ENCODE measurements at places on chromosomes 4 and X.

DNA sequence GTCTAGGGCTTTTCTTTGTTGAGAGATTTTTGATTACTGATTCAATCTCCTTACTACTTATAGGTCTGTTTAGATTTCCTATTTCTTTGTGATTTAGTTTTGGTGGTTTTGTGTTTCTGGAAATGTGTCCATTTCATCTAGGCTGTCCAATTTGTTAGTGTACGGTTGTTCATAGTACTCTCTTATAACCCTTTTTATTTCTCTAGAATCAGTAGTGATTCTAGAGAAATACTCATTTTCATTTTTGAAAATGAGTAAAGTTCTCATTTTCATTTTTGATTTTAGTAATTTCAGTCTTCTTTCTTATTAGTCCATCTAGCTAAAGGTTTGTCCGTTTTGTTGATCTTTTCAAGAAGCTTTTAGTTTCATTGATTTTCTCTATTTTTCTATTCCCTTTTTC lies 7.5 kb downstream of the IL13RA1 start:
- DNase-seq = no peak

DNA sequence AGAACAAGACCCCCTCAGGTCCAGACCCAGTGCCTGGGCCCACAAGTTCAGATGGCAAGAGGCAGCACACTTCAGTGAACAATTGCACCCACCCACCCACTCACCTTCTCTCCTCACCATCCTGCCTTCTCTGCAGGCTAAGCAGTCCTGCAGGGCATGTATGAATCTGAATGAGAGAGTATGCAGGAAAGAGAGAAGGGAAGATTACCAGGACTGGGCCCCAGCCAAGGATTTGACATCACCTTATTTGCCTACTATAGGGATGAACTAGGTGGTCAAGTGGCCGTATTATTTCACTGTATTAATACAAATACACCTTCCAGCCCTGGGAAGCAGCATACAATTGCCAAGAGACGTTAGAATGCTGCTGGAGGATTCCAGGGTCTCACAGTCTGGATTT lies 2.1 kb upstream of the ZNF141 start:
- no peak for DNase-seq

GRCh38 chr4:26141911-26142638 lies 178.7 kb upstream of the RBPJ start:
- peak; percentile 53 for DNase-seq

DNA sequence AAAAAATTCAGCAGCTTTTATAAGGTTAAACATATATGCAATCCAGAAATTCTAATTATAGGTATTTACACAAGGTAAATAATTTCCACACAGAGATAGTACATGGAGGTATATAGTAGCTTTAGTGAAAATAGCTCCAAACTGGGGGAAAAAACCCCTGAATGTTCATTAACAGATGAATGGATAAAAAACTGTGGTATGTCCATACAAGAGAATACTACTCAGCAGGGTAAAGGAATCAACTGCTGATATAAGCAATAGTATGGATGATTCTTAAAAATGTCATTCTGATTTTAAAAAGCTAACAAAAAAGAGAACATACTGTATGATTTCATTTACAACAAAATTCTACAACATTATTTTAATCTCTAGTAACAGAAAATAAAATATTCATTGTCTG lies 37.2 kb upstream of the FRMD7 start:
- DNase-seq = no peak

All from left ventricle myocardium superior (tissue), 1 donor.